ENCODE measurements at places on chromosomes 11 and 22.

- no peak for DNase-seq
- no peaks in the 10 kb centered on the region for H3K27me3 ChIP-seq
- H3K36me3 ChIP-seq = peaks cover 6% of the 10 kb centered on the region
- H3K27ac ChIP-seq = peak overlapping the region; percentile 85
- peaks cover 88% of the 10 kb centered on the region for H3K4me1 ChIP-seq
These were observed 51.0 kb downstream of the TEAD1 start for GRCh38 chr11:12725055-12725862.

GRCh38 chr11:118052581-118053206, 24.2 kb upstream of the TMPRSS4 start:
- no peak overlapping the region for H3K27ac ChIP-seq
- peaks cover 12% of the 10 kb centered on the region for H3K4me1 ChIP-seq
- H3K27me3 ChIP-seq = no peaks in the 10 kb centered on the region
- no peak overlapping the region for H3K4me3 ChIP-seq
- DNase-seq = no peak

DNA sequence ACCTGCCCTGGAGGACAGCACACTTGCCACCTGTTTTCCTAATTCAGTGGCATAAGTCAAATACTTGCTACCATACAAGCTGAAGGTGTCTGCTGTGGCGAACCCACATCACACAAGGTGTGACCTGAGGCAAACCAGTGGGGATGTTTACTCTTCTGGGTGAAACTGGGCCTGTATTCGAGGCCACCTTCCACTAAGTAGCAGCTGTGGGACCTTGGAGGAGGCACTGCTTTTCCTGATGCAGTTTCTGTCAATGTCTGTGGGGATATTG, 927.4 kb downstream of the BRD1 start:
- no peak overlapping the region for H3K4me3 ChIP-seq
- H3K27ac ChIP-seq = no peak overlapping the region
- H3K27me3 ChIP-seq = no peaks in the 10 kb centered on the region
- H3K36me3 ChIP-seq = no peaks in the 10 kb centered on the region
- no peaks in the 10 kb centered on the region for H3K4me1 ChIP-seq

- peaks cover 11% of the 10 kb centered on the region for H3K4me1 ChIP-seq
- no peaks in the 10 kb centered on the region for H3K27me3 ChIP-seq
- H3K27ac ChIP-seq = peak overlapping the region; percentile 93
- peak; percentile 32 for DNase-seq
- peak overlapping the region; percentile 20 for H3K4me3 ChIP-seq
- peaks cover 3% of the 10 kb centered on the region for H3K36me3 ChIP-seq
These were observed 8.5 kb upstream of the GAL3ST1 start for GRCh38 chr22:30582788-30583545.

GRCh38 chr11:65808744-65809341, 22.0 kb downstream of the OVOL1 start:
- no peak for DNase-seq
- H3K27me3 ChIP-seq = peaks cover 25% of the 10 kb centered on the region
- no peak overlapping the region for H3K27ac ChIP-seq
- H3K4me3 ChIP-seq = no peak overlapping the region
- H3K36me3 ChIP-seq = no peaks in the 10 kb centered on the region

DNA sequence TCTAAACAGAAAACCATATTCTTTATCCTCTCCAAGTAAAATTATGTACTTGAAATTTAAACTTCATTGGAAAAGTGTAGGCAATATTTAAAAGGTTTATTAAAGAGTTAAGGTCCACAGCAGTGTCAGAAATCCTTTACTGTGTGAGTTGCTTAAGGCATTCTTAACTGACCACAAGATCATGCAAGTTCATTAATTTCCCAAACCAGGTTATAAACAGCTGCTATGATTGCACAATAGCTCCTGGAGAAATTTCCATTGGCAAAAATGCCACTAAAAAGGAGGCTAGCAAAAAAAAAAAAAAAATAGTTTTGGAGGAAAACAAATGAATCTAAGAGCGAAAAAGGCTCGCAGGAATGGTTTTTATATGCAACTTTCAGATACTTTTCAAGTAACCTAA, 106.2 kb downstream of the ETS1 start:
- peaks cover 10% of the 10 kb centered on the region for H3K27me3 ChIP-seq
- peaks cover 5% of the 10 kb centered on the region for H3K4me1 ChIP-seq
- H3K4me3 ChIP-seq = no peak overlapping the region
- peaks cover 13% of the 10 kb centered on the region for H3K36me3 ChIP-seq
- H3K27ac ChIP-seq = no peak overlapping the region

DNA sequence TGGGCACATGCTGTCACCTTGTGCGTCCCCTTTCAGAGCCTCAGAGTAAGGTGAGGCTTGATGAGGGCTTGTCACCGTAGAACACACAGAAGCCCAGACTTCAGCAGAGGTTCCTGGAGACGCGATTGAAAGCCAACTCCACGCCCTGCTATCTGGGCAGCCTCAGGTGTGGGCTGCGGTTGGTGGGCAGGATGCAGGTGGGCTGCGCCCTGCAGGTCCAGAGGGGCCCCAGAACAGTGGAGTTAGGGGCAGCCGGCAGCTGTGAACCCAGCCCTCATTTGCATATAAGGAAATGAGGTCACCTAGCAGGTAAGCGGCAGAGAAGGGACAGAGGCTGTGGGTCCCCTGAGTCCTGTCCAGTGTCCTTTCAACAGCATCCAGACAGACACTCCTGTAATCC, 15.4 kb downstream of the PHLDA2 start:
- no peaks in the 10 kb centered on the region for H3K36me3 ChIP-seq
- no peak overlapping the region for H3K4me3 ChIP-seq
- H3K4me1 ChIP-seq = no peaks in the 10 kb centered on the region
- no peaks in the 10 kb centered on the region for H3K27me3 ChIP-seq

GRCh38 chr11:60498853-60499252, 6.3 kb downstream of the MS4A12 start:
- no peaks in the 10 kb centered on the region for H3K36me3 ChIP-seq
- H3K27me3 ChIP-seq = no peaks in the 10 kb centered on the region
- H3K4me3 ChIP-seq = no peak overlapping the region
- no peak for DNase-seq

DNA sequence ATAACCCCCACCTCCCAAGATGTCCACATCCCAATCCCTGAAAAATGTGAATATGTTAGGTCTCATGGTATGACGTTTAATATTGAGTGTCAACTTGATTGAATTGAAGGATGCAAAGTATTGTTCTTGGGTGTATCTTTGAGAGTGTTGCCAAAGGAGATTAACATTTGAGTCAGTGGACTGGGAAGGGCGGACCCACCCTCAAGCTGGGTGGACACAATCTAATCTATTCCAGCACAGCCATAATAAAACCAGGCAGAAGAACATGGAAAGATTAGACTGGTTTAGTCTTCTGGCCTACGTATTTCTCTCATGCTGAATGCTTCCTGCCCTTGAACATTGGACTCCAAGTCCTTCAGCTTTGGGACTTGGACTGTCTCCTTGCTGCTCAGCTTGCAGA, 315.5 kb downstream of the GUCY1A2 start:
- no peaks in the 10 kb centered on the region for H3K36me3 ChIP-seq
- H3K4me3 ChIP-seq = no peak overlapping the region
- no peak for DNase-seq
- no peaks in the 10 kb centered on the region for H3K27me3 ChIP-seq
- no peak overlapping the region for H3K27ac ChIP-seq

DNA sequence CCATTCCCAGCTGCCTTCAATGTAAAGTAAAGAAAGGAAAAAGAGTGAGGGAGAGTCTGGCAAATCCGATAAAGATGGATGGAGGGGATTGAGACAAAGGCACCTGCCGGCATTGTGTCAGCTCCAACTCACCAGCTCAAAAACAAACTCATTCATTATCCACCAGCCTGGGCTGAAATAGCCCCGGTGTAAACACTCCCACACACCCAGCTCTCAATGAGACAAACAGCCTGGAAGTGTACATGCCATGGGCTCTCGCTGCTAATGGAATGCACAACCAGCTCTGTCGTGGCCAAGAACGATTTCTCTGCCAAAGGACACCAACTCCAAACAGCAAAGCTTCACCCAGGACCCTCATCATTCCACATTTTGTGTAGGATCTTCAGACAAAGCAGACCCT, 89.3 kb upstream of the OPCML start:
- peaks cover 5% of the 10 kb centered on the region for H3K36me3 ChIP-seq
- H3K4me1 ChIP-seq = no peaks in the 10 kb centered on the region
- H3K4me3 ChIP-seq = no peak overlapping the region

GRCh38 chr22:23205339-23206049, 25.2 kb downstream of the BCR start:
- H3K27ac ChIP-seq = peak overlapping the region; percentile 27
- H3K4me1 ChIP-seq = peaks cover 39% of the 10 kb centered on the region
- no peak overlapping the region for H3K4me3 ChIP-seq
- DNase-seq = no peak
- peaks cover 2% of the 10 kb centered on the region for H3K36me3 ChIP-seq
- no peaks in the 10 kb centered on the region for H3K27me3 ChIP-seq

GRCh38 chr22:20224917-20225692, 43.0 kb downstream of the RTN4R start:
- H3K36me3 ChIP-seq = no peaks in the 10 kb centered on the region
- H3K27me3 ChIP-seq = no peaks in the 10 kb centered on the region
- no peak for DNase-seq
- H3K27ac ChIP-seq = no peak overlapping the region

GRCh38 chr22:38081941-38082828, 1.8 kb downstream of the SLC16A8 start:
- peaks cover 8% of the 10 kb centered on the region for H3K27me3 ChIP-seq
- H3K27ac ChIP-seq = no peak overlapping the region
- DNase-seq = no peak
- no peaks in the 10 kb centered on the region for H3K36me3 ChIP-seq
- no peak overlapping the region for H3K4me3 ChIP-seq
- H3K4me1 ChIP-seq = peaks cover 17% of the 10 kb centered on the region

DNA sequence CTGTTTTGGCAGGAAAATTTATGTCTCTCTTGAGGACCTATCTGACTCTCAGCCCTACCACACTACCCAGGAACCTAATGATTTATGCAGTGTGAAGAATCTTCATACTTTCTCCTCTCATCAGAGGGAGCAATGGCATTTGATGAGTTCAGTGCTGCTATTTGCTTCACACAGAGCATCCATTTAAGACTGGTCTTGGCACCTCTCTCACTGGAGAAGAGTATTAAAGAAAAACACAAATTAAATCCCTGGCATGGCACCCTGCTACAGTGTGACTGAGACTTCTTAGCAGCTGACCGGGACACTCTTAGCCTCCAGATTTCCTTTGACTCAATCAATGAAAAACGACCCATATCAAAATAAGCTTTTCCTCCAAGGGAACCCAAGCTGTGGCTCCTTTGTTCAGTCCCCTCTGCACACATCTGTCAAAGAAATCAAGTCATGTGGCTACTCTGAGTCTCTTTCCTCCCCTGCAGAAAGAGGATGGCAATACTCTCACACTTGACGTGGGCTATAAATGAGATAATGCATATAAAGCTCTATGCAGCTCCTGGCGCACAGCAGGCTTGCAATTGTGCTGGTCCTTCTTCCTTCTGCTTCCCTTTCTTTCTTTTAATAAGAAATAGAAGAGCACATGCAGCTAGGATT, 186.1 kb upstream of the E2F8 start:
- no peaks in the 10 kb centered on the region for H3K36me3 ChIP-seq
- peaks cover 8% of the 10 kb centered on the region for H3K4me1 ChIP-seq
- DNase-seq = no peak

DNA sequence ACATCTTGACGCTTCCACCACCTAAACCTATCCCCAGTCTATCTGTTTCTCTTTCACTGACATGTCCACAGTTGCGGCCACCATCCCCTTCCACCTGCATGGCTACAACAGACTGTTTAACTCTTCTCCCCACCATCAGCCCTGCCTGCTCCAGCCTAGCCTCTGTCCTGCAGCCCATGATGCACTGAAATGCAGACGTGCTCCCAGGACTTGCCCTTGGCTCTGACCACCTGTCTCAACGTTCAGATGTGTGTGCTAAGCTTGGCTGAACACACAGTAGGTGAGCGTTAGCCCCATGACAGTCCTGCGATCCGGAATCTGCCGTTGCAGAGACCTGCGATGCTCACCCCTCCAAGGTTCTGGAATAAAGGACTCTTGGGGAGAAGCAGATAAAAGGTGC, 22.7 kb downstream of the CBX7 start:
- peaks cover 35% of the 10 kb centered on the region for H3K4me1 ChIP-seq
- no peak for DNase-seq
- peaks cover 2% of the 10 kb centered on the region for H3K27me3 ChIP-seq

GRCh38 chr22:40808018-40808841, 10.9 kb downstream of the SLC25A17 start:
- DNase-seq = no peak
- peaks cover 2% of the 10 kb centered on the region for H3K36me3 ChIP-seq
- peaks cover 6% of the 10 kb centered on the region for H3K4me1 ChIP-seq
- H3K4me3 ChIP-seq = no peak overlapping the region

DNA sequence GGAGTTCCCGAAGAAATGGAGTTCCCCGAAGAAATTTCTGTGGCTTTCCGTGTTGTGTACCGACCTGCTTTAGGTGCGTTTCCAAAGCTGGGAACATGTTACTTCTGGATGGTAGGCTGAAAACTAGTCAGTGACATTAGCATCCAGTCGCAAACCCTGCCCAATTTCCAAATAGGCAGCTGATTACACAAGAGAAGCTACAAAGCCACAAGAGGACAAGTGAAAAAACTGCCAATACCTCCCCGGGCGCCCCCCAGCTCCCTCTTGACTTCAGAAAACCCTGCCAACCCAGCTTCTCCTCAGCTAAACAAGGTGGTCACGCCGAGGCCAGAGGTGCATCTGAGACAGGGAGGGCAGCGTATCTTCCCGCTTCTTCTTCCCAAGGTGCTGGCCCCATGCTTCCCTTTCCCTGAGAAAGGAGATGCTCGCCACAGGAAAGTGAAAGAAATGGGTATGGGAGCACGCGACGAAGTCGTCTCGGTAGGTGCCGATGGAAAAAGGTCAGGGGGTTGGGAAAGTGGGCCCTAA, 551 bp downstream of the AGBL2 start:
- no peak for DNase-seq
- no peaks in the 10 kb centered on the region for H3K27me3 ChIP-seq
- peaks cover 33% of the 10 kb centered on the region for H3K4me1 ChIP-seq
- peaks cover 9% of the 10 kb centered on the region for H3K36me3 ChIP-seq
- H3K4me3 ChIP-seq = peak overlapping the region; percentile 94

GRCh38 chr11:62599069-62599696, 2.5 kb downstream of the MTA2 start:
- H3K4me3 ChIP-seq = peak overlapping the region; percentile 94
- H3K4me1 ChIP-seq = peaks cover 47% of the 10 kb centered on the region
- DNase-seq = peak; percentile 75
- peaks cover 23% of the 10 kb centered on the region for H3K27me3 ChIP-seq

- no peaks in the 10 kb centered on the region for H3K27me3 ChIP-seq
- H3K4me1 ChIP-seq = peaks cover 6% of the 10 kb centered on the region
- no peak overlapping the region for H3K4me3 ChIP-seq
These were observed 66.2 kb downstream of the HIPK3 start for GRCh38 chr11:33323421-33323820.

- no peaks in the 10 kb centered on the region for H3K27me3 ChIP-seq
- DNase-seq = no peak
These were observed 8.9 kb upstream of the OR56A3 start for GRCh38 chr11:5933116-5933515.

GRCh38 chr22:43171019-43171491, 15.9 kb downstream of the TTLL12 start:
- no peaks in the 10 kb centered on the region for H3K36me3 ChIP-seq
- no peak overlapping the region for H3K4me3 ChIP-seq
- no peak for DNase-seq
- no peaks in the 10 kb centered on the region for H3K4me1 ChIP-seq

- no peak for DNase-seq
- H3K4me1 ChIP-seq = peaks cover 11% of the 10 kb centered on the region
- no peak overlapping the region for H3K27ac ChIP-seq
- H3K36me3 ChIP-seq = peaks cover 31% of the 10 kb centered on the region
- H3K4me3 ChIP-seq = peak overlapping the region; percentile 82
- no peaks in the 10 kb centered on the region for H3K27me3 ChIP-seq
These were observed 1.7 kb downstream of the RTL6 start for GRCh38 chr22:44496305-44496704.
